H1 (cell line): ENCODE measurements at places on chromosomes 3 and 15.

- no peak overlapping the region for H3K4me3 ChIP-seq
- H3K36me3 ChIP-seq = no peaks in the 10 kb centered on the region
- no peaks in the 10 kb centered on the region for H3K27me3 ChIP-seq
- H3K27ac ChIP-seq = no peak overlapping the region
- H3K4me1 ChIP-seq = no peaks in the 10 kb centered on the region
These were observed 404.6 kb downstream of the LPP start for GRCh38 chr3:188558343-188559071.

- peak; percentile 16 for DNase-seq
- no peak overlapping the region for H3K4me3 ChIP-seq
- no peaks in the 10 kb centered on the region for H3K27me3 ChIP-seq
- peaks cover 3% of the 10 kb centered on the region; the same call in 1 of the 2 replicates for H3K4me1 ChIP-seq
- no peak overlapping the region for H3K27ac ChIP-seq
These were observed 20.6 kb downstream of the CCDC13 start for GRCh38 chr3:42752441-42752840.

GRCh38 chr15:73273181-73274002 is 95.4 kb downstream of the HCN4 start:
- no peak overlapping the region for H3K27ac ChIP-seq
- H3K4me1 ChIP-seq = no peaks in the 10 kb centered on the region
- DNase-seq = peak; percentile 67

DNA sequence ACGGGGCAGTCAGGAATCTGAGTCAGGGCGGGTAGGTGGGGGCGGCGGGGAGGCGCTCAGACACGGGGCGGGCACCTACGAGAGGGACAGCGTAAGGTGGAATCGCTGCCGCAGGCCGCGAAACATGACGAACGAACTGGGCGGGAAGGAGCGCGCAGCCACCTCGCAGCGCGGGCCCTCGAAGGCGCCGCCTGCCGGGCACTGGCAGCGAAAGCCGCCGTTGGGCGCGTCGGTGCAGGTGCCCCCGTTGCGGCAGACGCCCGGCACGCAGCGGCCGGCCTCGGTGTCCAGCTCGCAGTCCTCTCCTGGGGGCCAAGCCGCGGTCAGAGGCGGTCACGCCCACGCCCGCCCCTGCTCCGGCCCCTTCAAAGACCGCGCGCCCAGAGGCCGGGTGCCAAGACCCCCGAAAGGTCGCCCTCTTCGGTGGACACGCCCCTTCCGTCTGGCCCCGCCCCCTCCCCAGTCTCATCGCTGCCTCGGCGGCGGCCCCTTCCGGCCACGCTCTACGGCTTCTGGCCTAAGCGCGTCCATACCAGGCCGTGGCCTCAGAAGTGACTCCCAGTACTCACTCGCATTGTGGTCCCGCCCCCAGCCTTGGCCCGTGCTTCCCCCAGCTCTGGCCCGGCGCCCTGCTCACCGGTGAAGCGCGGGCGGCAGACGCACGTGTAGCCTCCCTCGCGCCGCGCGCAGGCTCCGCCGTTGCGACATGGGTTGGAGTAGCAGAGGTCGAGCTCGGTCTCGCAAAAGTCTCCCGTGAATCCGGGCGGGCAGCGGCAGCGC is 6.4 kb downstream of the CELSR3 start:
- H3K4me3 ChIP-seq = peak overlapping the region; percentile 37
- peak overlapping the region; percentile 71; the same call in 1 of the 2 replicates for H3K27ac ChIP-seq

- H3K4me3 ChIP-seq = no peak overlapping the region
- peaks cover 21% of the 10 kb centered on the region for H3K36me3 ChIP-seq
- H3K27ac ChIP-seq = no peak overlapping the region
- H3K27me3 ChIP-seq = no peaks in the 10 kb centered on the region
These were observed 149.7 kb upstream of the LRRFIP2 start for GRCh38 chr3:37324131-37324530.

GRCh38 chr3:44442596-44443309 is 34.7 kb downstream of the ZNF445 start:
- H3K27ac ChIP-seq = no peak overlapping the region
- H3K36me3 ChIP-seq = peaks cover 28% of the 10 kb centered on the region; the same call in 1 of the 2 replicates
- no peaks in the 10 kb centered on the region for H3K27me3 ChIP-seq
- no peaks in the 10 kb centered on the region for H3K4me1 ChIP-seq

DNA sequence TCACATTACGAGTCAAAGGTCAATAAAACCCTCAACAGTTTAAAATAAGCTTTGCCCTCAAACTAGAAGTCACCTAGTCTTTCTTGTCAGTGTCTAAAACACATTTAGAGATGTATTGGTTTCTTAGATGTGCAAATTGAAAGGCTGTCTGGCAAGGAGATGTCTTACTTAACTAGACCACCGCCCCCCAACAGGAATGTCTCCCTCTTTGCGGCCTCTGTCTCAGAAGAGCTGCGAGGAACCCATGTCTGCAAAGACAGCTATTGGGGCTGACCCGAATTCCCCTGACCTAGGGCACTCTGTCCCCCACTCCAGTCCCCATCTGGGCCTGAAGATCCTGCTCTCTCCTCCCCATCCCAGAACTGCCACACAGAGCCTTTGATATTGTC is 46.3 kb downstream of the ZIC4 start:
- H3K27me3 ChIP-seq = peaks cover 78% of the 10 kb centered on the region
- H3K4me3 ChIP-seq = no peak overlapping the region
- peaks cover 13% of the 10 kb centered on the region for H3K4me1 ChIP-seq
- no peak overlapping the region for H3K27ac ChIP-seq
- H3K36me3 ChIP-seq = no peaks in the 10 kb centered on the region

DNA sequence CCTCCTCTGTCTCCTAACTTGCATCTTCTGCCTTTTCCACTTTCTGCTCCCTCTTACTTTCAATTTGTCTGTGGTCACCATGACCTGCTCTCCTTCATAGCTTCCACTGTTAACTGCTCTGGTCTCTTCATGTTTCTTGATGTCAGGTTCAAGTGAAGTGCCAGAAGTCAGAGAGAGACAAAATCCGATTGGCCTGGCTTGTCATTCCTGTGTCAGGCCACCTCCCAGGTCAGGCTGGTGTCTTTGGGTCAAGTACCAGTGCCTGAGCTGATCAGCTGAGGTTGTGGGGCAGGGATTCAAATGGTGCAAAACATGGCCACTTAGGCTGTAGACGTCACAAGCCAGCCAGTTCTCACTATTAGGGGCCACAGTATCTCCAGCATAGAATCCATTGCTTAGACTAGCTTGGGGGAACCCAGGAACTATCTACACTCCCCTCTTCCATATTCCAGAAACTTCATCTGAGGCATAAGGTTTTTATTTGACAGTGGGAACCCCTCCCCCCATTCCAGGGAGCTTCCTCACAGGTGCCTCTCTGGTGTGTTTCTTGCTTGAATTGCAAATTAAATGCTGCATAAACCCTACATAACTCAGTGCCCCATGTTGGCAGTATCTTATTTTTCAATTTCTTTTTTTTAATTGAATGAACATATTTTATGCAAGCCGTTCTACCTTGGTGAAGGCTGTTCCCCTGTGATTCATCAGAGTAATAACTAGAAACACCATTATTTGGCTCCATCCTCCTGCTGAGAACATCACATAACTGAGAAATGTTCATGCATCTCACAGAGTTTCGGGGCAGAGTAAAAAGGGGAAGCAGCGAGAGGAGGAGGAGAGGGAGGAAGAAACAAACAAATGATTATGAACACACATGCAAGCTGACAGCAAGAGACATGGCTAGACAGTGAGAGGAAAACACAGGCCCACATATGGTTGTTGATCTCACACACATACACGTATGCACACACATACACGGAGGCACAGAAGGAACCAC is 175.8 kb downstream of the TLE3 start:
- H3K36me3 ChIP-seq = no peaks in the 10 kb centered on the region
- H3K4me3 ChIP-seq = no peak overlapping the region
- peaks cover 6% of the 10 kb centered on the region for H3K4me1 ChIP-seq
- no peaks in the 10 kb centered on the region for H3K27me3 ChIP-seq
- no peak overlapping the region for H3K27ac ChIP-seq
